Endothelial cell (in vitro differentiated cells): ENCODE measurements at places on chromosomes 1 and 21.

DNA sequence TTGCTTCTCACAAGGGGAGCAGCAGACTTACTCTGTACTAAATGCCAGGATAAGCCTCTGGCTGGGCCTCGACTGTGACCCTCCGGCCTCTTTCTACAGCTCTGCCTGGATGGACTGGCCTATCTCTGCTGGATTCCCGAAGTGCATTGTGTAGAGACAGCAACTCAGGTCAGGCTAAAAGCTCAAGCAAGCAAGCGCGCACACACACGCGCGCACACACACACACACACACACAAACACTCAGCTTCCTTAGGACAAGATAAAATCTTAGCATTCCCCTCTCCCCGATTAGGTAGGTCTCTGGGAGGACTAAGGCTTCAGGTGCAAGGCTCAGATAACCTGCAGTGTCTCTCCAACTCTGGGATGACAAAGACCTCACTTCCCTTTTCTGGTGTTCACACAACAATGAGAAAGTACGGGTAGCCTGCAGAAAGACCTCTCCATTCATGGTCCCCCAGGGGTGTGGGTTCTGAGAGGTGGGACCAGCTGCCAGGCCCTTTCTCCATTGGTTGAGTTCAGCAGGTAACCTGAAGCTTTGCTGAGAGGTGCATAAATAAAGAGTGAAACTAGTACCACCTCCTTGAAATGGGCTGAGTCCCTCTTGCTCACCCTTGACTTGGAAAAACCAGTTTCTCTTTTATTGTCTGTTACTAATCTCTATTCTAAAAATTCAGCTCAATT, 155.1 kb upstream of the CAMK1G start:
- H3K27ac ChIP-seq = no peak overlapping the region
- H3K4me1 ChIP-seq = peaks cover 4% of the 10 kb centered on the region
- no peak for DNase-seq
- H3K36me3 ChIP-seq = no peaks in the 10 kb centered on the region

DNA sequence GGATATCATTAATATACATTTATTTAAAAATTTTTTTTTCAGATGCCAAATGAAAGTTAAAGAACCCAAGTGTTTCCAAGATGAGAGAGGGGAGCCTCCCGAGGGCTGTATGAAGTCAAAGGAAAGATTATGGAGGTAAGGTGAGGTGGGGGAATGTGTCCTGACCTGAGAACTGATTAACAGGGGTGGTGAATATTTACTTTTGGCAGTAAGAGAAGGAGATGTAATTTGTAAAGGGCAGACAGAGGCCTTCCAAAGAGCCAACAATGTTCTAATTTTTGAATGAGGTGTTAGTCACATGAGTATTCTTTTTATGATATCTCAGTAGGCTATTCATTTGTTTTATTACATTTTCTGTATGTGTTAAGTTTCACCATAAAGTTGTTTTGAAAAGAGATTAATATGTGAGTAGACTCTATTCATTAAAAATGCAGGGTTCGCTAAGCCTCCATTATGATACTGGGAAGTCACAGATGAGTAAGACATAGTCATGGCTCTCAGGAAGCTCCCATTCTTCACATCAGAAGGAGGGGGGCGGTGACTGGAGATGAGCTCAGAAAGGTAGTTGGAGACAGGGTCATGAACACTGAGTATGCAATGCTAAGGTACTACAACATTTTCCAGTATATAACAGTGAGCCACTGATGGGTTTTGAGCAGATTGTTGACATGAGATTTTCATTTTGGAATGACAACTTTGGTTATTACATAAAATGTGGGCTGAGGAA, 62.4 kb upstream of the TNFSF18 start:
- no peaks in the 10 kb centered on the region for H3K36me3 ChIP-seq
- no peak for DNase-seq
- no peak overlapping the region for H3K27ac ChIP-seq
- no peaks in the 10 kb centered on the region for H3K4me1 ChIP-seq
- no peak overlapping the region for H3K4me3 ChIP-seq

- DNase-seq = no peak
- no peak overlapping the region for H3K27ac ChIP-seq
- peaks cover 8% of the 10 kb centered on the region for H3K4me1 ChIP-seq
- H3K27me3 ChIP-seq = no peaks in the 10 kb centered on the region
Observed at GRCh38 chr1:222940095-222940494, 125.3 kb downstream of the DISP1 start.

- peaks cover 5% of the 10 kb centered on the region for H3K27me3 ChIP-seq
- no peak for DNase-seq
- H3K36me3 ChIP-seq = peaks cover 2% of the 10 kb centered on the region
Observed at GRCh38 chr1:229170274-229170673, 100.6 kb upstream of the RAB4A start.

DNA sequence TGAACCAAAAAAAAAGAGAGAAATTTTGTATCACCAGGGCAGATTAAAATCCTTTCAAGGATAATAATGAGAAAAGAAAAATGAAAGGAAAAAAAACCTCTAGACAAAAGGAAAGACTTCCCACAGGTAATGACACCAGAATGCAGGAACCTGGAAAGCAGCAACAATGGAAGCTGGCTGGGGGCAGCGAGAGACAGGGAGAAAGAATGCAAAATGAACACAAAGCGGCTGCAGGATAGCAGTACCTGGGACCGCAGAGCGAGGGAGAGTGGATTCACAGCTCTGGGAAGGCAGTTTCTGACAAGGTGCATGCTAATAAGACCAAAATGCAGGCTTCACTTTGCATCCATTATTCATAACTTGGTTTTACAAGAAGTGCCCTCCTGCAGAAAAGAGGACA, 349.0 kb downstream of the SIPA1L2 start:
- peaks cover 4% of the 10 kb centered on the region for H3K27me3 ChIP-seq
- no peak for DNase-seq
- H3K36me3 ChIP-seq = no peaks in the 10 kb centered on the region
- H3K27ac ChIP-seq = no peak overlapping the region

GRCh38 chr1:240613356-240614142, 1.6 kb upstream of the GREM2 start:
- peaks cover 7% of the 10 kb centered on the region for H3K27me3 ChIP-seq
- H3K36me3 ChIP-seq = no peaks in the 10 kb centered on the region
- DNase-seq = no peak
- no peak overlapping the region for H3K27ac ChIP-seq
- H3K4me1 ChIP-seq = peaks cover 16% of the 10 kb centered on the region
- no peak overlapping the region for H3K4me3 ChIP-seq

GRCh38 chr1:235838021-235838420, 28.7 kb downstream of the LYST start:
- H3K4me3 ChIP-seq = no peak overlapping the region
- H3K27ac ChIP-seq = no peak overlapping the region
- H3K36me3 ChIP-seq = no peaks in the 10 kb centered on the region

GRCh38 chr1:8274352-8274751, 43.6 kb upstream of the SLC45A1 start:
- no peaks in the 10 kb centered on the region for H3K36me3 ChIP-seq
- no peak overlapping the region for H3K4me3 ChIP-seq
- H3K4me1 ChIP-seq = peaks cover 2% of the 10 kb centered on the region
- no peak overlapping the region for H3K27ac ChIP-seq
- no peak for DNase-seq
- peaks cover 1% of the 10 kb centered on the region for H3K27me3 ChIP-seq

DNA sequence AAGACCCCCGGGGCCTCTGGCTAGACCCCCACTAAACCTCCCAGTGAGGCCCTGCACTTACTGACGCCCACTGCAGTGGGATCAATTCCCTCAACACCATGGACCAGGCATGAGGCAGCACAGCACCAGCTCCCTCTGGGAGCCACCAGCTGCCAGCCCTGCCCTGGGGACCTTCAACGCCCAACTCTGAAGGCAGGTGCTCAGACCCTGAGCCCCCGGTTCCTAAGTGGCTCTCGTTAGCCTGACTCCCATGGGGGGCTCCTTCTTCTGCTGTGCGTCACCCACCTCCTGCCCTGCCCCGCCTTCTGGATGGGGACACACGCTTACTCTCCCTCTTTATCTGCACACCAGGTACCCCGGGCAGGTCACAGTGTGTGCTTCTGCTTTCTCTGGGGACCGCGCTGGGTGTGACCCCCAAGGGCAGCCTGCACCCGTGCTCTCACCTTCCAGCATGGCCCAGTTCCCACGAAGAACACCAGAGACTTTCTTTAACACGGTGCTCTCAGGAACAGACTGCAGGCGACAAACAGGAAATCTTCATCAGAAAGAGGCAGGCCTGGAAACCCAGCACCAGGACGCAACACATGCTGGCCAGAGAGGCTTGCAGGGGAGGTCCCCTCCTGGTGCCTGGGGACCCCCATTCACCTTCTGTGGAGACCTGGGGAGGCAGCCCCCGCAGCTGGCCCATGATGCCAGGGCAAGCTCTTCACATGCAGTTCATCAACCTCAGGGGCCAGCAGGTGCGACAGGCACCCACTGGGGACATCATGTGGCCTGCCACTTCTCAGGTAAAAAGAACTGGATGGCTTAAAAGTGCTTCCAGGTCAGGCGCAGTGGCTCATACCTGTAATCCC, 27.3 kb downstream of the WDR4 start:
- H3K4me1 ChIP-seq = peaks cover 4% of the 10 kb centered on the region
- H3K27me3 ChIP-seq = peaks cover 15% of the 10 kb centered on the region
- peaks cover 55% of the 10 kb centered on the region for H3K36me3 ChIP-seq
- DNase-seq = no peak

GRCh38 chr1:228405200-228405978, 1.2 kb downstream of the TRIM11 start:
- peaks cover 18% of the 10 kb centered on the region for H3K36me3 ChIP-seq
- H3K4me1 ChIP-seq = peaks cover 26% of the 10 kb centered on the region
- peak overlapping the region; percentile 98 for H3K4me3 ChIP-seq
- H3K27me3 ChIP-seq = peaks cover 19% of the 10 kb centered on the region

DNA sequence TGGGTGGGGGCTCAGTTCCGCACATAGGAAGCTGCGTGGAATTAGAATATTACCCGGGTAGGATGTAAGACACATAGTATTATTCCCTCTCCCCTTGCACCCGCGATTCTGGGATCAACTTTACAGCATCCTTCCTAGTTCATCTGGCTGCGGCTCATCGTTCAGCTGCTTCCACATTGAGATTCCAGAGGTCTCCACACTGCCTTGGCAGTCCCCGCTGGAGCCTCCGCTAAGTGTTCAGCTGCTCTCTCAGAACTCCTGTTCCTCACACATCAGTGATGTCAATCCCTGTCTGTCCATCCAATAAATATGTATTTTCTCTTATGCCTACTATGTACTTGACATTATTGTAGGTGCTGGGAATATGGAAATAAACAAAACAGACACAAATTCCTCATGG, 135.6 kb upstream of the SYT6 start:
- no peak overlapping the region for H3K27ac ChIP-seq
- no peak for DNase-seq
- no peaks in the 10 kb centered on the region for H3K27me3 ChIP-seq
- no peaks in the 10 kb centered on the region for H3K4me1 ChIP-seq
- no peaks in the 10 kb centered on the region for H3K36me3 ChIP-seq

DNA sequence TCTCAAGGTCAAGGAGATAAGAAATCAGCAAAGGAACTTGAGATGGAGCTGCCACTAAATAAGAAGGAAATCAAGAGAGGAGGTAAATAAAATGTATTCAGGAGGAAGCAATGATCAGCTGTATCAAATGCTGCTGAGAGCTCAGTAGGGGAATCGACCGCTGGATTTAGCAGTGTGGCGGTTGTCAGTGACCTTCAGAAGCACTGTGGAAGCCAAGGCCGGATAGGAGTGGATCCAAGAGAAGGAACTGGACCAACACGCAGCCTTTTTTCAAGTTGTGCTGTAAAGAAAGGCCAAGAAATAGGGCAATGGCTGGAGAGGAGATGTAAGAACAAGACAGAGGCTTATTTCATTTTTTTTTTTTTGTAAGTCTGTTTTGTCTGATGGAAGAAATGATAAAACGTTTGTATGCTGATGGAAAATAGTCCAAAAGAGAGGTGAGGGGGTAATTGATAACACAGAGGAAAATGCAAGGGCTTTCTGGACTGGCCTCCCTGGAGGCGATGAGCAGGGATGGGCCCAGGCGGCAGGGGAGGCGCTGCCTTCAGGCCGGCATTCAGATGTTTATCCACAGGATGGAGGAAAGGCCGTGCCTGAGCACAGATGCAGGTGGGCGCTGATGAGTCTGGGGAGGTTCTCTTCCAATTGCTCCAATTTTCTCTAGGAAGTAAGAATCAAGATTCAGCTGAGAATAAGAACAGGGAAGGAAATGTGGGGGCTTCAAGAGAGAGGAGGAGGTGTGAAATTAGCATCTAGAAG, 17.5 kb upstream of the FAM43B start:
- H3K36me3 ChIP-seq = no peaks in the 10 kb centered on the region
- no peak for DNase-seq
- no peak overlapping the region for H3K27ac ChIP-seq
- H3K27me3 ChIP-seq = peaks cover 13% of the 10 kb centered on the region

- H3K36me3 ChIP-seq = peaks cover 8% of the 10 kb centered on the region
- no peak for DNase-seq
- peaks cover 2% of the 10 kb centered on the region for H3K27me3 ChIP-seq
- H3K4me1 ChIP-seq = peaks cover 4% of the 10 kb centered on the region
Observed at GRCh38 chr1:113194846-113195830, 122.1 kb downstream of the LRIG2 start.

DNA sequence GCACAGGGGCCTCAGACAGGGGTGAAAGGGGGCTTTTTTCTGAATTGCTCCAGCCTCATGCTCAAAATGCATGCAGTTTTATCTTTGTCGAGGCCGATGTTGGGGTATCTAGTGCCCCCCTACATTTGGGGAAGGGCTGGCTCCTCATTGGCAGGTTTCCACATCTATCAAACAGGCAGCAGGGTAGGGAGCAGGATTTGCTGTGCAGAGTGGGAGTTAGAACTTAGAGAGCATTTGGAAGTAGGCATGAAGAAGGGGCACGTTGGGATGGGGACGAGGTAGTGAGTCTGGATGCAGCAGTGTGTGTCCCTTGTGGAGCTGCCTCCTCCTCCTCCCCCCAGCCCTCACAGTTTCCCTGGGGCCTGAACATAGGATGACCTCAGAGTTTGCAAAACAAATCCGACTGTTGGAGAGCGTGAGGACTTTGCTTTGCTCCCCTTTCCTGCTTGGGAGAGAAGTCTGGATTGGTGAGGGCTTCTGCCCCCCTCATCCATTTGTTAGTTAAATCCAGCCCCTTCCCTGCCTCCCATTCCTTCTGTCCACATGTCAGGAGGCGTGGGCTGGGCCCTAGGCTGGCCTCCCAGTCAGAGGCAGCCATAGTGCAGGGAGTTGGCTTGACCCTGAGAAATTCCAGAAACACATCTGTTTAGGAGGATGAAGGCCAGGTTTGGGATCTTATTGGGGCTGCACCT, 36.9 kb upstream of the GPR37L1 start:
- H3K36me3 ChIP-seq = no peaks in the 10 kb centered on the region
- peaks cover 9% of the 10 kb centered on the region for H3K4me1 ChIP-seq
- DNase-seq = no peak
- H3K27me3 ChIP-seq = peaks cover 5% of the 10 kb centered on the region
- H3K27ac ChIP-seq = no peak overlapping the region

- DNase-seq = no peak
- no peaks in the 10 kb centered on the region for H3K36me3 ChIP-seq
- H3K27ac ChIP-seq = no peak overlapping the region
- H3K4me1 ChIP-seq = no peaks in the 10 kb centered on the region
- no peak overlapping the region for H3K4me3 ChIP-seq
Observed at GRCh38 chr1:116097626-116098025, 13.6 kb upstream of the MAB21L3 start.

GRCh38 chr1:56149761-56150160, 429.6 kb downstream of the PLPP3 start:
- no peak overlapping the region for H3K4me3 ChIP-seq
- no peaks in the 10 kb centered on the region for H3K27me3 ChIP-seq
- H3K36me3 ChIP-seq = no peaks in the 10 kb centered on the region
